Jurkat, Clone E6-1 (cell line): ENCODE measurements at places on chromosomes 3 and 15.

DNA sequence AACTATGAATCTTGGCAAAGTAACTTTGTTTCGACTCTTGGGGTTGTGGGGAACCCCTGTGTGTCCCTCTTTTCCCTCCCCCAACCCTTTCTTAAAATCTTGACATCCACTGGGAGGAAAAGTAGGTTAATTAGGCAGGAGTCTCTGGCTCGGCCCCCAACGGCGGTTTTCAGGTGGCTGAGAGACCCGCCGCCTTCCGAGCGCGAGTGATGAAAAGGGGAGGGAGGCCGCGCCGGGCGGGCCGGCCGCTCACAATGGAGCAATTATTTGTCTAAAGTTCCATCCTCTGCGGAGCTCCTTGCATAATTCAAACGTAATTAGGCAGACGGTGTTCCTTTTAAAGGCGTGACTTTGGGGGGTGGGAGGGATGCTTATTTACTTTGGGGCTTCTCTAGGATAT lies 51.7 kb downstream of the ZIC4 start:
- no peak for DNase-seq

- DNase-seq: no peak
Observed at GRCh38 chr3:194572143-194572789, 61.0 kb downstream of the TMEM44 start.

DNA sequence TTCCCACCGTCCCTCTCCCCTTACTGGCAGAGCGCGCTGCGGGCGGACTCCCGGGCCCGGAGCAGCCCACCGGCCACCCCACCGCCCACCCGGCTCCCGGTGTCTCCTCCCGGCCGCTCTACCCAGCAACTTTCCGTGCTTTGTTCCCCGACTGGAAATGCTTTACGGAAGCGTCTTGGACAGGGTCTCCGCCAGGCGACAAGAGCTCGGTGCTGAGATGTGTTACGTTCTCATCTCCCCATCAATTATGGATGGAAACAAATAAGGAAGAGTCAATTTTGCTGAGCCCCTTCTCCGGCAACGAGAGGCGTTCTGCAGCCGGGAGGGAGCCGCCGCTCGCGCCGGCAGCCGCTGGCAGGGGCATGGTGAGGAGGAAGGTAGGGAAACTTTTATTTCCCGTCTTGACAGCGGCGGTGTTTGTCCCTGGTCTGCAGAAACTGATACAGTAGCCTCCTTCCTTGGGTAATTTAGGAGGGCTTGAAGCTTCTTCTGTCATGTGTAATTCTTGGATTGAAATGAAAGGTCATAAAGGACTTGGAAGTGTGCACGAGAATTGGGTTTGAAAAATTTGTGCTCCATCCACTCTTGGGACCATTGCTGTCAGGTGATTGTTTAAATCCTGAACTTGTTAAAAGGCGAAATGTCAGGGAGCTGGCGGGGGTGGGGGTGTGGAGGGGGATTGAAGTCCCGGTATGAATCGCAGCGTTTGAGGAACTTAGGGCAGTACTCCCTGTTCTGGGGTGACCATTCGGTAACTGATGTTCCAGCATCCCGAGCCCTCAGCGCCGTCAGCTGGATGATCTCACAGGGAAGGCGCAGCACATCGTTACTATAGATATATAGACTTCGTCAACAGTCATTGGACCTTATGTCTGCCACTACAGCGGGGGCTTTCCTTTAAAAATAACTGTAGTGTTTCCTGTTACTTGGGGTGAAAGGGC lies 1.5 kb downstream of the SEMA6D start:
- no peak for DNase-seq

DNA sequence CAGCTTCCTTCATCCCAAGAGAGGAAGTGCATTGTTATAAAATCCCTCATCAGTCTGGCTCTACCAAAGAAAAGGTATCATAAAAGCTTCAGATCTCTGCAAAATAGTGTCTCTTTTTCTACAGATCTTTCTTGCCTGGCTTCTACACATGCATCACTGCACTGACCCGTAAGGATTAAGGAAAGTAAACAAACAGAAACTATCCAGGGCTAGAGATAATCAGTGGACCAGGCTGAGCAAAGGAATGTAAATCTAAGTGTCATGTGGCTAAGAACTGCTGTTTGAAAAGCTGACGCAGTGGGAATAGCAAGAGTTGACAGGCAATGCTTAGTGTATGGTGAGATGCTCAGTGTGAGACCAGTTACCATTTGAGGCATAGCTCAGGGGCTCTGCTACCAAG lies 339.7 kb downstream of the IL5RA start:
- DNase-seq: no peak

DNA sequence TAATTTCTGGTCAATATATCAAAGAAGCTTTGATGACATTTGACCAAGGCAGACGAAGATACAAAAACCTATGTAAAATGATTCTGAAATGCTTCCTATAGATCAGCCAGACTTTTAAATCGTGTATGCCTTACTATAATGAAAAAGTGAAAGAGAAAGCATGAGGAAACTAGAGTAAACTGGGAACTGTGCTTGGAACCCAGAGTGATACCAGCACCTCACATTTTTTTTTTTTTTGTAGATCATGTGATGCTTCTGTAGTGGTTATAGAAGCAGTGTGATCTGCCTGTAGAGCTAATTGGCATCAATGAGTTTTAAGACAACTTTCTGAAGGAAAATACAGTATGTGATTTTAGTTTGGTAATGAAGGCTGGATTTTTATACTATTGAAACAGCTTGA lies 150.7 kb downstream of the NLGN1 start:
- no peak for DNase-seq

DNA sequence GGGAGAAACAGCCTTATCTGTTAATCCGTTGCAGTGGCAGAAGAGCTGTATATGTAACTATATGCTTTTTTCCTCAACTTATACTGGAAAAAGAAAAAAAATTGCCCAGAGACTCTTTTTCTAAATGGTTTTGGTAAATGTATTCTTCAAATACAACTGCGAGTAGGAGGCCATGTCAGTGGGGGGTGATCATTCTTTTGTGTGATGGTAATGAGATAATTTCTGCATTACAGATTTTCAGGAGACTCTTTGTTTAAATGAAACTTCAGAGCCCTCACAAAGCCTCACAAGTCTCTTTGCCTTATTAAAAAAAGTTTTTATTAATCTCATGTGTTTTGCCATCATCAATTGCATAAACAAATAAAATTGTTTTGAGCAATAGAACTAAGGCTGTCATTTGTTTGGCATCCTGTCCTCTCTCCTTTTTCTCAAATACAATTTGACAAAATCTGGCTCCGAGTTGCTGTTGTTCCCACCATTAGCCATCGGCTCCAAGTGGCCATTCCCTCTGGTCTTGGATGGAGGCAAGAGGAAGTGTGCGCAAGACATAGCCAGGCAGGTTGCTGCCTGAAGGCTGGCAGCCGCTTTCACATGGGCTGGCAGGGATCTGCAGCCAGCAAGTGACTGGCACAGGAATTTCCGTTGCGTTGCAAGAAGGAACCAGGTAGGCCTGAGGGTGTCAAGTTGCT lies 116.7 kb downstream of the FNDC3B start:
- no peak for DNase-seq

DNA sequence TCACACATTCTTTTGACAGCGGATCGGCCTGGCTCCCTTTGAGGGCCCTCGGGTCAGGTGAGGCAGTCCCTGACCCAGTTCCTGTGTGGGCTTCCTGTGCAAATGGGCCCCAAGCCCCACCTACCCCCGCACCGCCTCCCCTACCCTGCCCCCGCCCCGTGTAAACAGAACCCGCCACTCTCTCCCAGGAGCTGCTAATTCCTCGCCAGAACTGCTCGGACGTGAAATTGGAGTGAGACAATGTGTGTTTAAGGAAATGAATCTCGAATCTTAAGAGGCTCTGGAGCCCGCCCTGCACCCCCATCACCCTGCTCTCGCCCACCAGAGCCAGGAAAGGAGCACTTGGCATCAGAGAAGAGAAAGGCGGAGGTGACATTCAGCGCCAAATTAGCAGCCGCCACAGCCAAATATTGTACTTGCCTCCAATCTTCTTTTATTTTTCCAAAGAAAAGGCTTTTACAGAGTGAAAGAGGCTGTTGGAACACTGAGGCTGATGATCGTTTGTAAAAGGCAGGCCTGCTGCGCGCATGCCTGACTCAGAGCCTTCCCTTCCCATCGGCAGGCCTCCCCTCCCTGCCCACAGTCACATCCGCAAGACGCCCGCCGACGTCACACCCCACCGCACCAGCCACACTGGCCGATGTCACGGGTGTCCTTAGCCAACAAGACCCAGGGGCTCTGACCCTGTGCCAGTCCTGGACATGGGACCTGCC lies 53.1 kb downstream of the CACNA2D2 start:
- DNase-seq: no peak

DNA sequence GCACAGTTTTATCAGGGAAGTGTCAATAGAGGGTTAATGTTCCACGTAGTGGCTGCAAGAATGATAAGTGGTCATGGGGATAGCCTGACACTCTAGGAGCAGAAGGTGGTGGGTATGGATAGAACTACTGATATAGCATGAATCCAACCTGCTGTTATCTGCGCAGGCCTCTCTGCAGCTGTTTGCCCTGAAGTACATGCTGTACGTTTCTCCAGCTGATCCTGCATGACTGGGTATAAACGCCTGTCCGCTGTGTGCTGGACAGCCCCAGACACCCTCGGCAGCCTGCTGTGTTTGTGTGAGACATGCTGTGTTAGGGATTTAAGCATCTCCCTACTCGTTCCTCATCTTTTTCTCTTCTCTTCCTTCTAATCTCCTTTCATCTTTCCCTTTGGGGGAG lies 87.1 kb downstream of the LPP start:
- DNase-seq: no peak

GRCh38 chr15:58360421-58361090 lies 71.2 kb upstream of the LIPC start:
- DNase-seq: no peak

DNA sequence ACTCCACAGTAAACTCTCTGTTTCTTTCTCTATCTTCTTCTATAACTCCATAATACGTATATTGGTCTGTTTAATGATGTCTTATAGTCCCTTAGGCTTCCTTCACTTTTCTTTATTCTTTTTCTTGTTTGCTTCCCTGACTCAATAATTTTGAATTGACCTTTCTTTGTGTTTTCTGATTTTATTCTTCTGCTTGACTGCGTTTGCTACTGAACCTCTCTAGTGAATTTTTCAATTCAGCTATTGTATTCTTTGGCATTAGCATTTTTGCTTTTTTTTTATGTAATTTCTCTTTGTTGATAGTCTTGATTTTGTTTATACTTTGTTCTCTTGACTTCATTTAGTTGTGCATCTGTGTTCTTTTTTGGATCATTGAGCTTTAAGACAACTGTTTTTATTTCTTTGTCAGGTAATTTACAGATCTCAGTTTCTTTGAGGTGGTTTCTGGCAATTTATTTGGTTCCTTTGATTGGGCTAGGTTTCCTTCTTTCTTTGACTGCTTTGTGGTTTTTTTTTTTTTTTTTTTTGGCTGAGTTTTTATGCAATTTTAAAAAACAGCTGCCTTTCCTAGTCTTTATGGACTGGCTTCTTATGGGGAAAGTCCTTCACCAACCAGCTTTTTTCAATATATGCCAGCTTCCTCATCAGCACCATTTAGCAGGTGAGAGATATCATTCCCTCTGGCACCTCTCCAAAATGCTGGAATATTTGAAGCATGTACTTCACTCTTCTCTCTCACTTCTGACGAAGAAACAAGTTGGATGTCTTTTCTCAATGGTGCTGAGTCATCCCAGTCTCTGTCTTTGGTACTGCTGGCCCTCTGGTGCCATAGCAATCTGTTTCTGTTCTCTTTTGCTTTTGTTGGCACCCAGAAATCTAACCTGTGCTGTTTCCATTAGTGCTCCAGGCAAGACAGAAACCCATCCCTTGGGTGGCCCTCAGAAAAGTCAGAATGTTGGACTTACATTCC lies 17.6 kb downstream of the RSRC1 start:
- peak; percentile 83 for DNase-seq

GRCh38 chr15:71476823-71477222 lies 333.5 kb upstream of the NR2E3 start:
- no peak for DNase-seq

DNA sequence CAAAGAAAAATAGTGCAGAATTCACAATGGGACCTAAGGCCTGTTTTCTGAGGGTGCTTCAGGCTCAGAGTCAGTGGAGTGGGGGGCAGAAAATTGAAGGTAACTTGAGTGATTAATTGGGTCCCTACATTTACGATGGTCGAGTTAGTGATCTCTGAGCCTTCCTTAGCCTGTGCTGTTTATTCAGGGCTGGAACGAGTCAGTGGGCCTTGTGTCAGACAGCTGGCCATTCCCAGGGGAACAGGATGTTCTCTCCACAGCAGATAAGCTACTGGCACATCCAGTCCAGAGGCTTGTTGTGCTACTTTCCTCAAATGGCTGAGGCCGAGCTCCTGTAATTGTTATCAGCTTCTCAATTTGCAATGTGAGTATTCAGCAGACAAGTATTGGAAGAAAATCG lies 29.2 kb upstream of the CNTN3 start:
- no peak for DNase-seq

- no peak for DNase-seq
Observed at GRCh38 chr15:35393398-35393797, 152.6 kb downstream of the DPH6 start.

DNA sequence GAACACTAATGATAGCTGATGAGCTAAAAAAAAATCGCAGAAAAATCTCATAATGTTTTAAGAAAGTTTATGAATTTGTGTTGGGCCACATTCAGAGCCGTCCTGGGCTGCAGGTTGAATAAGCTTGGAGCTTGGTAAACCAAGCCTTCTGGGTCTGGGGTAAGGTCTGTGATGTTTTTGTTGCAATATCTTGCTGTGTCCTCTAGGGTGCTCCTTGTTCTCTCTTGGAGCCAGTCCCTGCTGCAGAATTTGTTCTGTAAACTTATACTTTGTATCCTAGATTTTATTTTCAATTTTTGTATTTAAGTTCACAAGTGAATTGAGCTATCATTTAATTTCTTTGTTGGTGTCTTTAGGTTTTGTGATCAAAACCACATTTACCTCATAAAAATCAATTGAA lies 143.7 kb downstream of the NR1D2 start:
- DNase-seq: peak; percentile 3

- DNase-seq: peak; percentile 48
Observed at GRCh38 chr3:28317438-28318022, 31.0 kb upstream of the ZCWPW2 start.
